ENCODE measurements at places on chromosomes 6 and 20.

DNA sequence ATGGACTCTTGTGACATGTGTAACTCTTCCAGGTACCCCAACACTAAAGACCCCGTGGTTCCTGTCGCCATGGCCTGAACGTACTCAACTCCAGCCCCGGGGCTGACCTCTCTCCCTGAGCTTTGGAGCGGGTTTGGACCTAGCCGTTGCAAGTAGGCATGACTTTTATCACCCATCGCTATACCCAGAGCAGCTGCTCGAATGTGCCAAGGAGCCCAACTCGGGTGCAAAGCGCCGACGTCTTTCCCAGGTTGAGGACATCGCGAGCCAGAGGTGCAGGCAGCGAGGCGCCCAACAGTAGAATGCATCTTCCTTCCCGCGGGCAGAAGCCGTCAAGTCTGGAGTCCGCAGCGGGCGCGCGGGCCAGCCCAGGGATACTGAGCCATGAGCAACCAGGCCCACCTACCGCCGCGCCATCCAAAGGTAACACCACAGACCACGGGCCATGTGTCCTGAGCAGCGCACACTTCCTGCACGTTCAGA, 5.7 kb upstream of the LAMP5 start:
- no peak for ATAC-seq

- no peak for ATAC-seq
Measured at GRCh38 chr6:82068721-82069120, 178.8 kb downstream of the IBTK start.

- ATAC-seq: no peak
Measured at GRCh38 chr6:135318738-135319469, 137.8 kb downstream of the MYB start.

DNA sequence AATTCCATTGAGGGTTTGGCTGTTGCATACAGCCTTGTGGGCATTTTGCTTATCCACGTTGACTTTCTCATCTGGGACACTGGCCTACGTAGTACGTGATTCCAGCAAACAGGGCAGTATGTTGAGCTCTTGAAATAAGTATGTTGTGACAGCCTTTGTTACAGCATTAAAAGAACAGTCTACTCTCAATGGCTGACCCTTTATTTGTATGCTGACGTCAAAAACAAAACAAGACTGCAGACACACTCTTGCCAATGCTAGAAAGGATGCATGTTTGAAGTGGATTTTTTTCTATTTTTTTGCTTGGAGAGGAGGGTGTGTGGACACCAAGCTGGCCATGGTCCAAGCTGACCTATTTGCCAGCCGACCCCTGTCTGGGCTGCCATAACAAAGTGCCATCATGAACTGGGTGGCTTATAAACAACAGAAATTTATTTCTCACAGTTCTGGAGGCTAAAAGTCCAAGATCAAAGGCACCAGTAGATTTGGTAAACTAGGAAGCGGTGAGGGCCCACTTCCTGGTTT, 10.8 kb upstream of the SNHG17 start:
- ATAC-seq: no peak

All from activated CD4-positive, CD25-positive, alpha-beta regulatory T cell treated with anti-CD3 and anti-CD28 coated beads, Interleukin-2, amount 50 U/mL, for 24 hours (primary cell).